ENCODE measurements at places on chromosomes 5 and 9.

DNA sequence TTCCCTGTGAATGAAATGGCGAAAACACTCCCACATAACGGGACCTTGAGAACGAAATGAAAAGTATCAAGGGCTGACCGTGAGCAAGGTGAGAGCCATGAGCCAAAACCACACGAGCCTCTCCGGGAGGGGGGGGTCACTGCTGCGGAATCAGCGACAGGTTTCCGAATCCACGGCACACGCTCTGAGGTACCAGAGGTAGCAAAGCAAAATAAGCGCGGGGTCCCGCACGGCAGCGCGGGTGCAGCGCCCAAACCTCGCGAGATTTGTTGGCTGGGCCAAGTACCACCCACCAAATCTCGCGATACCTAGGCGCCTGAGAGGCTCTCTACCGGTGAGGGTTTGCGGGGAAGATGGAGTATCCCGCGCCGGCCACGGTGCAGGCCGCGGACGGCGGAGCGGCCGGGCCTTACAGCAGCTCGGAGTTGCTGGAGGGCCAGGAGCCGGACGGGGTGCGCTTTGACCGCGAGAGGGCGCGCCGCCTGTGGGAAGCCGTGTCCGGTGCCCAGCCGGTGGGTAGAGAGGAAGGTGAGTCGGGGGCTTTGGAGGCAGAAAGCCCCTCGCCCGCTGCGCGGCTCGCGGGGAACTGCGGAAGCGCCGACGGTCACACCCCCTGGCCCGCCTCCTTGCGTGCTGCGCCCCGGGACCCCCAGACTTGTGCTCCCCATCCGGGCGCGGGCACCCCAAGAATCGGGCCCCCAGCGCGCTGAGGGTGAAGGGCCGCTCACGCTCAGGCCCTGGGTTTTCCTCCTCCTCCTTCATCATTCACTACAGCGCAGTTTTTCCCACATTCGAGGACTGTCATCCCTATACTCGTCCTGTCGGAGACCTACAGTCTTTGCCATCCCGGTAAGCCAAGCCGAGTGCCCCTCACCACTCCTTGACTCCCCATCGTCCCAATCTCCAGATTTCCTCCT is at the start of gene ZNF346:
TSS of gene ZNF346 (plus strand) at position 311 of the 917 bp plus-strand sequence. CDS start at position 354, 43 bp downstream.
- DNase-seq: peak; percentile 88

DNA sequence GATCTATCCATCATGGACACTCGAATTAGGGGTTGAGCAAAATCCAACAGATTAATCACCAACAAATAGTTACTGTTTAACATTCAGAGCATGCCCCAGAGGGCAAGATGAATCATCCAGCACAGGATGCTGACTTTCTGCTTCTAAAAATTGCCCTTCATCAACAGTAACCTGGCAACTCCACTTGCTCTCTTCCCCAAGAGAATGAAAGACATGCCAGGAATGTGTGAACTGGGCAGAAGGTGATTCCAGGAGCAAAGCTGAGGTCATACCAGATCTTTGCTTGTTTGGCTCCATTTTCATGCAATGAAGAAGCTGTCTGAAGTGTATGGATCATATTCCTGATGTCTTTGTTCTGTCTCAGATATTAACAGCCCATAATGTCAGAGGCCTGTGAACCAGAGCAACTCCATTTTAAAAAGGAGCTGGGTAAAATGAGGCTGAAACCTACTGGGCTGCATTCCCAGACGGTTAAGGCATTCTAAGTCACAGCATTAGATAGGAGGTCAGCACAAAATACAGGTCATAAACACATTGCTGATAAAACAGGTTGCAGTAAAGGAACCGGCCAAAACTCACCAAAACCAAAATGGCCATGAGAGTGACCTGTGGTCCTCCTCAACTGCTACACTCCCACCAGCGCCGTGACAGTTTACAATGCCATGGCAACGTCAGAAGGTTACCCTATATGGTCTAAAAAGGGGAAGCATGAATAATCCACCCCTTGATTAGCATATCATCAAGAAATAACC is 2.5 kb upstream of the ZNF367 start:
- no peak for DNase-seq

- no peak for DNase-seq
These were observed 37.4 kb upstream of the TNFAIP8 start for GRCh38 chr5:119318256-119318894.

DNA sequence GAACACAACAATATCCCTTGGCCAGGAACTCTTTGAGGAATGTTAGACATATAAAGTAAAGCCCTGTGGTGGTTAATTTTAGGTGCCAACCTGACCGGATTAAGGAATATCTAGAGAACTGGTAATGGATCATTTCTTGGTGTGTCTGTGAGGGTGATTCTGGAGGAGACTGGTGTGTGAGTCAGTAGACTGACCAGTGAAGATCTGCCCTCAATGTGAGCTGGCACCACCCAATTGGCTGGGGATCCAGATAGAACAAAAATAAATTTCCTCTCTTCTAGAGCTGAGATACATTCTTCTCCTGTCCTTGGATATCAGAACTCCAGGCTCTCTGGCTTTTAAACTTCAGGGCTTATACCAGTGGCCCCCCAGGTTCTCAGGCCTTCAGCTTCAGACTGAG is 56.2 kb upstream of the TNPO1 start:
- no peak for DNase-seq

DNA sequence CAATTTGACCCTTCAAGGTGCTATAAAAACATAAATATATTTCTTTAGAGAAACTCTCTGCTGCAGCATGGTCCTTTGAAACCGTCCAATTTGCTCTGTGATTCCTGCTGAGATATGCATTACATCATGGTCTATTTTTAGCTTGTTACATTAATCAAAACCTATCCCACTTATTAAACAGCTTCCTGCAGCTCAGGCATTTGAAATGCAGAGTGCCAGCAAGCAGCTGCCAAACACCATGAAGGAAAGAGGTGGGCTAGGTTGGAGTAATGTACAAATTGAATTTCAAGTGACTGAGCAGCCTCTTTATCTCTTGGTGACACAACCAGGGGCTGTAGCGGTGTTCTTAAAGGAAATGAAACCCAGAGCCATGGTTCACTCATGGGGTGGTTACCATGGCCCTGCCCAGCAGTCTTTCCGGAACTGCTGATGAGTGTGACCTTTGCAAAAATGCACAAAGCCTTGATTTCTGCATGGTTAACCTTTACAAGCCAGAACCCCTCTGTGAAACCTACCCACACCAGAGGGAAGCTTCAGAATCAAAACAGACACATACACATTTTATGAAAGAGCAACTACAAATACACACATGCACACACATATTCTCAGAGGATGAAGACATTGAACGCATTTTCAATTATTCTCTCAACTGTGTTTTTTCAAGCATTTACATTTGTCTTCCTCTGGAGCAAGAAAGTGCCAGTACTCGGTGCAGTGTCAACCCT is 155.8 kb upstream of the ZNF608 start:
- no peak for DNase-seq

DNA sequence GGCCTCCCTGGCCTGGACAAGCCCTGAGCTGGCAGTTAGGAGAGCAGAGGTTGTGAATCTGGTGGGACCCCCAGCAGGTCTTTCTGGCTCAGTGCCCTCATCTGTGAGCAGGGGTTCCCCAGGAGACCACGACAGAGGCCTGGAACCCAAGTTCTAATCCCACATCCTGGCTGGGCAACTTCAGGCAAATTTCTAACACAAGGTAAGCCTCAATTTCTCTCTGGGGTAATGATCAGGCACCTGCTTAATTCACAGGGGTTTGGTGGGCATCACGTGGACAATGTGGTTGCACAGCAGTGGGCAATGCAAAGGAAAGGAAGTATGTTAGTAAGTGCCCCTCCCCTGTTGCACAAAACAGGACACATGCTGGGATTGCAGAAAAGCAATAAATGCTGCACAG is 1.9 kb upstream of the KCNIP1 start:
- DNase-seq: no peak

DNA sequence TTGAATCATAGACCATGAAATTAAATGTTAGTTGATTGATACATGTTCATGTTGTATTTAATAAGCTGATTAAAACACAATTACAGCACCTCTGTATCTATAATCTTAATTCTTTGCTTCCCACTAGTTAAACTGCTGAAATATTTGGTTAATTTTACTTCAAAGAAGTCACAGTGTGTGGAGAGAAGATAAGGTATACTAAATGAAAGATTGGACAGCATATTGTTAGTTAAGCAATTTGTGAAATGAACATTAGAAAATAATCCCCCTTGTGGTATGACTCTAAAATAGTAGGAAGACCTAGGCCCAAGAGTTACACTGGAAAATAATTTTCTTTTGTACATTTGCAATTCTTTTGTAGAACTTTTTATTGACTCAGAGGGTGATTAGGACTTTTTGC is 30.3 kb downstream of the MAN2A1 start:
- DNase-seq: no peak

DNA sequence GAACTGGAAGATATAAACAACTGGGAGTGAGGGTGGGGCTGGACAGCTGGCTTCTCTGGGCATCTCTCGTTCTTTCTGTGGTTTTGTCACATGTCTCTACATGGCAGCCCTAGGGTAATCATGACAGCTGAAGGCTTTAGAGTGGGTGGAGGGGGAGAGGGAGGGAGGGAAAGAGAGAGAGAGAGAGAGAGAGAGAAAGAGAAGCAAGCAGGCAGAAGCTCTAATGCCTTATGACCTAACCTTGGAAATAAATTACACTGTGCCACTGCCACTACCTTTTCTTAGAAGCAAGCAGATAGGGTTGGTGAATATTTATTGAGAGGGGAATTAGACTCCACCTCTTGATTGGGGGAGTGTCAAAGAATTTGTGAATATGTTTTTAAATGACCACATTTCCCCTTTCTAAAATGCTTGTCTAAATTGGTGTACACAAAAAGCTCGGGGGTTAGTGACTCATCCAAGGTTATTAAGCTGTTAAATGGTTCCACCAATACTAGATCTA is 2.6 kb upstream of the DAPK1 start:
- DNase-seq: no peak

GRCh38 chr5:56737951-56738606 is 77.3 kb upstream of the MAP3K1 start:
- DNase-seq: no peak

DNA sequence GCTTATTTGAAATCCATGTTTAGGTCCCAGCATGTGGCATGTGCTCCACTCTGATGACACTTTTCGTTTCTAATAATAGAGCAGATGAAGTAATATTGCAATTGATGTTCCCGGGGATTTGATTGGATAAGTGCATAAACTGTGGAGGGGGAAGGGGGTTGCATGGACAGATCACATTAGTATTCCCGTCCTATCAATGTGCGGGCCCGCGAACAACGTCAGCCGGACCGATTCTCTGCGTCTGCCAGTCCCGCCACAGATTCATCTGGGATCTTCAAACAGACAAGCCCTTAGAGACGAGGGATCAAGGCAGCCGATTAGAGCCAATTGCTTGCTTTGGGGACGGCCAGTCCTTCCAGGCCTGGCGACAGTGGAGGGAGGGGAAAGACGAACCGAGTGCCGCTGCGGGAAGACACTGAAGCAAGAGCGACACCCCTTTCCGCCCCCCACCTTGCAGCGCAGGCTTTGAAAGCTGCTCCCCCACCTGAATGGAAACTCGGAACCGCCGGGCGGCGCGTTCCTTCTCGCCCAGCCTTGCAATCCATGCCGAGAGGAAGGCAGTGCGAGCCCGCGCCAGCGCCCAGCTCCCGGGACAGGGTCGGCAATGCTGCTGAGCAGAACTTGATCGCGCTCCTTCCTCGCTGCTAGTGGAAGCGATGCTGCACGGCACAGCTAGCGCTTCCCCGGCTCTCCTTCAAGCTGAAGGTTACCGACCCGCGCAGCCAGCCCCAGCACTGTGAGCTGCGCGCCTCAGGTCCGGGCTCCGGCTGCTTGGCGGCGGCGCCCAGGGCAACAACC is at the start of gene RGS7BP:
TSS of gene RGS7BP (plus strand) at position 247 of the 798 bp plus-strand sequence. CDS start 610 bp downstream, outside the sequence.
- DNase-seq: no peak

DNA sequence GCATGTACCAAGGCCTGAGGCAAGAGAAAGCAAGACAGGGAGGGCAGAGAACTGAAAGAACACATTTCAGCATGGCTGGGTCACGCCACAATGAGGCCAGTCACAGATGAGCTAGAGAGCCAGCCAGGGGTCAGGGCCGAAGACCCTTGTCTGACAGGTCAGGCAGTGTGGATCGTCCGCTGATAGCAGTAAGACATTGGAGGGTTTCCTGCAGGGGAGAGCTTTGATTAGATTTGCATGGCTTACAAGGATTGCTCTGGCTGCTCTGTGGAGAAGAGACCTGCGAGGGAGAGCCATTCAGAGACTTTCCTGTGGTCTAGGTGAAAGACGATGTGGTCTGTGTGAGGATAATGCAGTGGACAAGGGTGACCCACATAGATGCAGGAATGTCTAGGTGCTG is 93.1 kb downstream of the RALGPS1 start:
- no peak for DNase-seq

DNA sequence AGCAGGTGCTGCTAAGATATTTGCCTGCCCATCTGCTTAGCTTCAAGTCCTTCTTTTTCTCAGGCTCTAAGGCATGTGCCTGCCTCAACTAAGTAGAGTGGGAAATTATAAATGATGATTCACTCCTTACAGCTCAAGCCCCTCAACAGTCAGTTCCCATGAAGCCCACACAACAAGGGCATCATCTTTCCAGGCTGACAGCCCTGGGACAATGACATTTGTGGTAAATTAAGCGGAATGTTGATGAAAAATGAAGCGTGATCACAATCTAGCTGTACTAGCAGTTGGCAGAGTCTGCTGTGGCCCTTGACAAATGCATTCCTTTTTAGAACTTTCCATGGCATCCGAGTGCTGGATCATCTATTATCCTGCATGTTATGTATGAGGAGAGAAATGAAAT is 548.6 kb downstream of the KIF4B start:
- no peak for DNase-seq

- DNase-seq: no peak
These were observed 47.3 kb downstream of the TSPAN17 start for GRCh38 chr5:176694631-176695030.

- no peak for DNase-seq
These were observed 64.8 kb downstream of the SHB start for GRCh38 chr9:38003946-38004808.

DNA sequence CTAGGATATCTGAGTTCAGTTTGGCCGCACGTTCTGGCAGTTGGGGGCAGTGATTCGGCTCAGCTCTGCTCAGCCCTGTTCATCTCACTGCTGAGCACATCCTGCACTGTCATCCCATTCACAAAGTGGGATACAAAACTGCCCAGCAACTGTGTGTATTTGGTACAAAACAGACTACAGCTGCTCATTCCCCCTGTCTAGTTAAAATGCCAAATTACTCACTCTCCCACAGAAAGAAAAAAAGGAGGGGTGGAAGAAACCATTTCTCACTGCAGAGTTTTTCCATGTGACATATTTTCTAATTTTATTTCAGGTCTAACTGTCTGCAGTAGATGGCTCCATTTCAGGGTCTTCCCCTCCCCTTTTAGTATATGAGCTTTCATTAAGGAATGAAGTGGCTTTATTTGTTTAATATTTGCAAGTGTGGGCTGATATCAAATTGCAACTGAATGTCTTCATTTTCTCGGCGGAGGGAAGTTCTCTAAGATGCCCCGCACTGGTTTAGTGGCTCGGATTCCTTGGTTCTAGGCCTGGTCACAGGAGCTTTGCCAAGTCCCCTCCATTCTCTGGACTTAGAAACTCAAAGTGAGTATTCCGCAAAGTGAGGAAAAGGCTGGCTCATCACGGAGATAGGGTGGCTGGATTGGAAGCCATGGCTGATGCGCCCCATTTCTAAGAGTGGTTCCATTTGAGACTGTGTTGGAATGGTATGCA is 14.7 kb downstream of the COL15A1 start:
- DNase-seq: no peak

GRCh38 chr5:74201334-74202081 is 439.0 kb downstream of the ENC1 start:
- no peak for DNase-seq

Data from activated T-cell treated with anti-CD3 and anti-CD28 coated beads for 24 hours (primary cell).